ENCODE measurements at places on chromosomes 11 and 22.

- DNase-seq: no peak
These were observed 1.4 kb downstream of the LIPT2 start for GRCh38 chr11:74492084-74492483.

GRCh38 chr11:134575504-134576230 is 163.6 kb upstream of the B3GAT1 start:
- no peak for DNase-seq

- DNase-seq: no peak
These were observed 49.4 kb upstream of the ADA2 start for GRCh38 chr22:17268501-17269223.

- peak; percentile 72 for DNase-seq
These were observed 339.4 kb downstream of the MN1 start for GRCh38 chr22:27462190-27462589.

DNA sequence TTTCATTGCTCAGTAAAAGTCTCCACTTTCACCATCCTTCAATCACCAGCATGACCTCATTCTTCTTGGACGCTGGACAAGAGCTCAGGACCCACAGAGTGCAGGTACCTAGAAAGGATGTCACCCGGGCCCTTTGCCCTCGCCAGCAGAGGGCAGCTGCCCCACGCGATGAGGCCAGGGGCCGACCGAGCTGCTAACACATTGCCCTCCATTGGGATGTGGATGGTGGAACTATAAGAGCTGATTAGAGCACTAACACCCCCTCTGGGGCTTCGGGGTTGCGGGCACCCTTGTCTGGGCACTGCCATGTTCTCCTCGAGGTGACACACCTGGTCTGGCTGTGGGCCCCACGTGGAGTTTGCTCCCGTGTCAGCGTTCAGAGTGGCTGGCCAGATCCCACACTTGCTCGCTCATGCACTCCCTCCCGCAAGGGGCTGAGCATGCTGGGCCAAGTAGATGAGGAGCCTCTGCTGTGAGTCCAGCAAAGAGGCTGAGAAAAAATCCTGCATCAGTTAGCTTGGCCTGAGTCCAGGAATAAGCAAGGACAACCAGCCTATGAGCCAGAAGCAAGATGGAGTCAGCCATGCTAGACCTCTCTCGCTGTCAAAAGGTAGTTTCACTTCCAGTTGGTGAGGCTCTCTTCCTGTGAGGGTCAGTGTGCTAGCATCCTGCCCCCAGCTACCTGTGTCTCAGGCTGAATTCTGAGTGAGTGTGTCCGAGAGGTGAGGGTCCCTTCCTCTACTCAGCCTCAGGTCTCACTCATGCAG is 9.8 kb downstream of the KRTAP5-6 start:
- DNase-seq: no peak

DNA sequence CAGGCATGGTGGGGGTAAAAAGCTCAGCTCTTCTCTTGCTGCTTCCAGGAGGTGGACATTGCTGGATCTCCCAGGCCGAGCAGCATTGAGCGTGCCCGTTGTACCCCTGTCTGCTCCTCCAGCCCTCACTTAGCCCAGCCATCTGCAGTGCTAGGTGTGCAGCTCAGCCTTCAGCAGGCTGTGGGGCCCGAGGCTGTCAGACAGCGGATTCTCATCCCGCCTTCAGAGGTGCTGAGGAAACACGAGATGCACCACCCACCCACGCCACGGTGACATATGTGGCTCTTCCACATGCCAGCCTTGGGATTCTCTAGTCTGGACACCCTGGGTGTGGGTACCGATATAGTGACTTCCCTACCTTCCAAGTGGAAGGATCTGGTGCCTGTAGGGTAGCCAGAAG is 48.9 kb upstream of the NECTIN1 start:
- no peak for DNase-seq

- no peak for DNase-seq
These were observed 159.1 kb downstream of the PGR start for GRCh38 chr11:100970283-100971164.

DNA sequence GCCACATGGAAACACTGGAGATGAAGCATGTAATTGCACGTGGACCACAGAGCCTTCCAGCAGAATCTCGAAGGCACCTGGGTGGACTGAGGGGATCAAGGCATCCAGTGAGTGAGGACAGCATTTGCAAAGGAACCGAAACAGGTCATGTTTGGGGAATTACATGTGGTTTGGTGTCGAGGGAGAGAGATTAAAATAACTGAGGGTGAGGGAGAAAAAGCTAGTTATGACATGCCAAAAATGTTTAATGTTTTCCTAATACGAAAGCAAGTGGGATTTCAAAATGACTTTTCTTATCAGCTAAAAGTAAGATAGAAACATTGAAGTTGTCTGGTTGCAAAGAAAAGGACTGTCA is 157.1 kb downstream of the BLID start:
- DNase-seq: no peak

GRCh38 chr22:37403267-37403960 is 23.9 kb downstream of the ELFN2 start:
- DNase-seq: no peak

- no peak for DNase-seq
These were observed 364.0 kb upstream of the FAT3 start for GRCh38 chr11:91860661-91861060.

- DNase-seq: peak; percentile 26
These were observed 77.3 kb downstream of the SCN3B start for GRCh38 chr11:123577081-123577598.

DNA sequence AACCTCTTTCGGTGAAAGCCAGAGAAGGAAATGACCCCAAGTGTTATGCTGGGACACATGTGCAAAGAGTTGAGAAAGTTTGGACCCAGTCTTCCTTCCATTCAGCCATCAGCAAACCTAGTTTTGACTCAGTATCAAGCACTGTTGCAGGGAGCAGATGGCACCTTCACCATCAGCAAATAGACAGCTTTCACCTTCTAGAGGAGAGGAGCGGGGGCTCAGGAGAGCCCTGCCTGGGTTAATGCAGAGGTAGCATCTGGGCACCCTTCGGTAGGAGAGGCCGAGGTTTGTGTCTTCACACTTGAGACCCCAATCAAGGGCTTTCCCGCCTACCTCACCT is 16.2 kb upstream of the MFRP start:
- DNase-seq: no peak

- no peak for DNase-seq
These were observed 358.4 kb downstream of the BUD13 start for GRCh38 chr11:116414357-116414880.

- no peak for DNase-seq
These were observed 10.6 kb downstream of the PHF21B start for GRCh38 chr22:44999231-44999630.

GRCh38 chr22:19619144-19620009 is 94.9 kb upstream of the SEPTIN5 start:
- DNase-seq: no peak

DNA sequence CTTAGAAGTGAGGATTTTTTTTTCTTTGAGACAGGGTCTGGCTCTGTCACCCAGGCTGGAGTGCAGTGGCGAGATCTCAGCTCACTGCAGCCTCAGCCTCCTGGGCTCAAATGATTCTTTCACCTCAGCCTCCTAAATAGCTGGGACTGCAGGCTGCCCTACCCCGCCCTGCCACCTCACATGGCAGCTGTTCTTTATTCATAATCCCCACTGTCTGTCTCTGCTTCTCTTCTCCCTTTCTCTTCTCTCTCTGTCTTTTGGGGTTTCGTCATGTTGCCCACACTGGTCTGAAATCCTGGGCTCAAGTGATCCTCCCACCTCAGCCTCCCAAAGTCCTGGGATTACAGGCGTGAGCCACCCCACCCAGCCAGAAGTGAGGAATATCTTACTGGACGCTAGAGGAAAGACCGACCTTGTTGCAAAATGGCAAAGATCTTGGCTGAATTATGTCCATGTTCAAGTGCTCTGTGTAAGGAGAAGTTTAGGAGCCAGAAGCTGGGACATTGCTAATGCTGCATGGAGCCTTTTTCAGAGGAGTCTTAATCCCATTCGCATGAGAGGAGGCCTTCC is 21.9 kb downstream of the KRTAP5-5 start:
- DNase-seq: no peak

DNA sequence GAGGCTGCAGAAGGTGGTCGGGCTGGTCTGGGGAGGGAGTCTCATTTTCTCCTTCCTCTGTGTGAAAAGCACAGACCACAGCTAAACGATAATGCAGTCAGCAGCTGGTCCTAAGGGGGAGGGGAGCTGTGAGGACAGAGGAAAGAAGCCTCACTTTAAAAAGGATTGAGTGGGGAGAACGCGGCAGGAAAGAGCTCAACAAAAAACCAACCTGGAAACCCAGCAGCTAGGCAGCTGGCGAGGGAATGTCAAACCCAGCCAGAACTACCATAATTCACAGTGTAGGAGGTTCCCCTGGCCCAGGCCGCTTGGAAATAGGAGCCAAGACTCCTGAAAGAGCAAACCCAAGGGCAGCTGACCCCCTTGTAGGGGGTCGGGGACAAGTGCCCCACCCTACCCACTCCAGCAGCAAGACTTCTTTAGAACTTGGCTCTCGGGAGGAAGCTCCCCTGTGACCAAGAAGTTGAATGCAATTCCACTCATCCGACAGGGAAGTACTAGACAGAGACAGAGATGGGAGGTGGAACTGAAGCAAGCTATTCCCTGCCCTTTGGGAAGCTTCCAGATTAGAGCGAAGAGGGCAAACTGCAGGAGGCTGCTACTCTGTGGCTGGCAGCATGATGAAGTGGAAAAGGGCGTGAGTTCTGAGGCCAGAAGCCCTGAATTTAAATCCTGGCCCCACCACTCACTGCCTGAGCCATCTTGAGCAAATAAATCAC is 16.5 kb upstream of the DGKZ start:
- DNase-seq: no peak

GRCh38 chr11:95486979-95487378 is 256.0 kb upstream of the SESN3 start:
- no peak for DNase-seq

GRCh38 chr11:82830746-82831145 is 69.5 kb downstream of the PRCP start:
- DNase-seq: no peak

GRCh38 chr22:28937206-28938025 is 54.0 kb downstream of the ZNRF3 start:
- no peak for DNase-seq

DNA sequence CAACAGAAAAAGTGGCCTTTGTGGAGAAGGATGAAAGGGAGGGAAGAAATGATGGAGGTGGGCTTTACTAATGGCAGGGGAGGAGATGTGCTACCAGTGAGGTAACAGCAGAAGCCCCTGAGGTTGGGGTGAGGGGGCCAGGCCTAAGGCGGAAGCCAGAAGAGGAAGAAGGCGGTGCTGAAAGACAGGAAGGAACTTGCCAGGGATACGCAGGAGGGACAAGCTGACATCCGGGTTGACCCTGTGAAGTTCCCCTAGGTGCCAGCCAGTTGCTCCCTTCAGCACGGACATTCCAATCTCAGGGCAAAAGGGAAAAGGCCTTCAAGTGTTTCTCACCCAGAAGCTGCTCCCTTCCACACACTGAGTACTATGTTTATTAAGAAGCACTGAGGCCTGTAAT is 2.3 kb upstream of the TIRAP start:
- DNase-seq: no peak

- no peak for DNase-seq
These were observed 27.8 kb downstream of the LRP5 start for GRCh38 chr11:68340003-68340767.

DNA sequence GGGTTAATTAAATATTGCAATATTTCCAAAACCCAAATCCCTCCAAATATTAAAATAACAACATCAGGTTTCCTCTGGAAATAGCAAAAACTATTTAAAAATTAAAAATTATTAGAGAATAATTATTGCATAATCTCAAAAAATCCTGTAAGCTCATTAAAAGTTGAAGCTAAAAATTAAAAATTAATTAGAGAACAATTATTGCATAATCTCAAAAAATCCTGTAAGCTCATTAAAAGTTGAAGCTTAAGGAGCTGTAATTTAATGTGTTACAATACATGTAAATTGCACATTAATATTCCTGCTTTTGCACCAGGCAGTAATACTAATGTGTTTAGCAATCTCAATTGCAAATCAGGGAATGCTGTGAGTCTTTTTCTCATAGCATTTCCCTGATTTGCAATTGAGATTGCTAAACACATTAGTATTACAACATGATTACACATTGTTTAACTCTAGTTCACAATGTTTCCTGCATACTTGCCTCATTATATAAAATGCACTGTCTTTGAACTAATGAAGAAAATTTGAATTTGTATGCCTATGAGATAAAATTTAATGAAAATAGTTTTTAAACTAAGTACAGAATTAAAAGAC is 247.7 kb downstream of the GUCY1A2 start:
- no peak for DNase-seq

- DNase-seq: no peak
These were observed 1841.5 kb downstream of the LRRC4C start for GRCh38 chr11:39617971-39618370.

DNA sequence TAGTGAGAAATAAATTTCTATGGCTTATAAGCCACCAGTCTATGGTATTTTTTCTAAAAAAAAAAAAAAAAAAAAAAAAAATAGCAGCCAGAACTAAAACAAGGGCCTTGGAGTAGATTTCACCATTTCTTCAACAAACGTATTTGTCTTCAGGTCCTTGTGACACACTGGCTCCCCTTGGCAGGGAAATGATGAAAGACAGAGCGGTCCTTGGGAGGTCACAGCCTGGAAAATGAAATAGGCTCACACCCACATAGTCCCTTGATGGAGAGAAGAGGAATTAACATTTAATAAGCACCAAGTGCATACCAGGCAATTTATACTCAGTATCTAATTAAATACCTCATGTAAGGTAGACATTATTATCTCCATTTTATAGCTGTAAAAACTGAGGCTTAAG is 25.7 kb upstream of the ACER3 start:
- no peak for DNase-seq

DNA sequence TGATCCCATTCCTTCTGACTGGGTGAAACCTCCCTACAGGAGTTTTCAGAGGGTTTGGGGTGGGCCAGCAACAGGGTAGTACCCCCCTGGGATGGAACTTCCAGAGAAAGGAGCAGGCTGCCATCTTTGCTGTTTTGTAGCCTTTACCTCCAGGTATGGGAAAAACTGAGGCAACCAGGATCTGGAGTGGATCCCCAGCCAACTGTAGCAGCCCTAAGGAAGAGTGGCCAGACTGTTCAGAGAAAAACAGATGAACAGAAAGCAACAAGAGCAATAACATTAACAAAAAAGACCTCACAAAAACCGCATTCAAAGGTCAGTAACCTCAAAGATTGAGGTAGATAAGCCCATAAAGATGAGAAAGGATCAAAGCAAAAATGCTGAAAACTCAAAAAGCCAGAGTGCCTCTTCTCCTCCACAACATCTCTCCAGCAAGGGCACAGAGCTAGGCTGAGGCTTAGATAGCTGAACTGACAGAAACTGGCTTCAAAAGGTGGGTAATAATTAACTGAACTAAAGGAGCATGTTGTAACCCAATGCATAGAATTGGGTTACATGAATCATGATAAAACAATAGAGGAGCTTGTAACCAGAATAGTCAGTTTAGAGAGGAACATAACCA is 1288.6 kb upstream of the CNTN5 start:
- DNase-seq: no peak

- DNase-seq: no peak
These were observed 60.0 kb downstream of the PKNOX2 start for GRCh38 chr11:125224391-125225021.

Data from fibroblast of gingiva (primary cell).